ENCODE measurements at places on chromosomes 3 and 15.

DNA sequence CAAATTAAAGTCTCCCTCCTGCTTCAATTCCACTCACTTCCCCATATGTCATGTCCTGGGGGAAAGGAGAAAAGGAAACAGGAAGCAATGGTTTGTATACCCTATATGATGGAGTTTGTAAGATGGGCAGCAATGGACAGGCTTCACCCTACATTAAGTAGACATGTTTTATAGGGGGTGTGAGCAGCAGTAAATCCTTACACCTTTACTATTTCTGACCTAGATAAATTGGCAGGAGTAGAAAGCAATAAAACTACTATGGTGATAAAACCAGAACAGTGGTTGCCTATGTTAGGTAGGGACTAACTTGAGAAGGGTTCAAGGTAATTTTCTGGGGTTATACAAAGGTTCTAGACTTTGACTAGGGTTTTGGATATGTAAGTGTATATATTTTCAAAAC lies 301.7 kb downstream of the GBE1 start:
- no peak for DNase-seq

GRCh38 chr15:101372960-101373525 lies 78.0 kb upstream of the SNRPA1 start:
- no peak for DNase-seq

DNA sequence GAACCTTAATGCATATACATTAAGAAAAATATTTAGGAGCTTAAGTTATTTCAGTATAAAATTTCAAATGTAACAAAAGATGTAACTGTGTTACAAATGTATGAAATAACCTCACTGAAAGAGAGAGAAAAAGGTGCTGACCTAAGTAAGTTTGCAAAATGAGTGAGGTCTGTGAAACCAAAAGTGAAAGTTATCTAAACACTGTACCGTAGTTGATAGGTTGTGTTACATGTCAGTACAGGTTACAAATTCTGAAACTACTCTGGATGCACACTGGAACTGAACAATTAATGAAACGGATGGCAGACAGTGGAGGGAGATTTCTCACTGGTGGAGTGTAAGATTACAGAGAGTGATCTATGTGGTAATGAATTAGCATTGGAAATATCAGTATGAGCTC lies 420.7 kb downstream of the ZNF385D start:
- no peak for DNase-seq

- DNase-seq: no peak
Observed at GRCh38 chr3:183743231-183743630, 45.6 kb downstream of the YEATS2 start.

DNA sequence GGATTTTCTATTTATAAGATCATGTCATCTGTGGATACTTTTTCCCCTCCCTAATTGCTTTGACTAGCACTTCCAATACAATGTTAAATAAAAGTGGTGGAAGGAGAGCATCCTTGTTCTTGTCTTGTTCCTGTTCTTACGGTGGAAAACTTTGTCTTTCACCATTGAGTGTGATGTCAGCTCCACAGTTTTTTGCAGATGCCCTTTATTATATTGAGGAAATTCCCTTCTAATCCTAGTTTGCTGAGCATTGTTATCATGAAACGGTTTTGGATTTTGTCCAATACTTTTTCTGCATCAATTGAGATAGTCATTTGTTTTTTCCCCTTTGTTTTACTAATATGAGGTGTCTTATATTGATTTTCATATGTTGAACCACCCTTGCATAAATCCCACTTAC lies 19.9 kb upstream of the IL20RB start:
- DNase-seq: no peak

- DNase-seq: no peak
Observed at GRCh38 chr15:68844856-68845550, 24.3 kb upstream of the ANP32A start.

DNA sequence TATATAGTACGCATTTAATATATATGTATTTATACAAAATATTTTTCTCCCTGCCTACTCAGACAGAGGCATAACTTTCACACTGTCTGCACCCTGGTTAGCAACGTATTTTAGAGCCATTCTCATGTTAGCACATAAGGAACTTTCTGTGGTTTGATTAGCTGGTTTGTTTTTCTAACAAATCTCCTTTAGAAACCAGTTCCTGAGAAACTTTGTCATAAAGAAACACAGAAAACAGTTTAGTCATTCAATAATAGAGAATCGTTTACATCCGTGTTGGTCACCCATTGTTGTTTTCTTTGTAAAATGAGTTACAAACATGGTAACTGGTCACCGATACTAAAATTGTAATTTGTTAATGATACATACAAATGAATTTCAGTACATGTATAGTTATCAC lies 5.9 kb upstream of the NGRN start:
- no peak for DNase-seq

DNA sequence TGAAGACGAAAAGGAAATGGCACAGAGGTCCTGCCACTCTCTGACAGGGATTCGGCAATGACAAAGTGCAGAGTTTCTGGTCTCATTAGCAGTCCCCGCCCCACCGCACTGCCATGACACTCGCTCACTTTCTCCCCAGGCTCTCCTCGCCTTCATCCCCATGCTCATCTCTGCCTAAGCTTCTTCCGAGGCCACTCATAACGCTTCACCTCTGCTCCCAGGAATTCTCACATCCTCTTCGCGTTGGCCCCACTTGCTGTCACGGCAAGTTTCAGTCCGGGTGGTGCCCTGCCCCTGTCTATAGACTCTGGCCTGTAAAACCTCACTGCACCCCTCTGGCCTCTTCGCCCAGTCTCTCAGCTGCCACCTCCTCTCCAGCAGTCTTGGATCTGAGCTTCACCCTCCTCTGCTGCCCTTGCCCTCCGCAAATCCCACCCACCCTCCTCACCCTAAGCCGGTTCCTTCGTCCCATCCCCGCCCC lies 654 bp downstream of the RUBCN start:
- DNase-seq: no peak

DNA sequence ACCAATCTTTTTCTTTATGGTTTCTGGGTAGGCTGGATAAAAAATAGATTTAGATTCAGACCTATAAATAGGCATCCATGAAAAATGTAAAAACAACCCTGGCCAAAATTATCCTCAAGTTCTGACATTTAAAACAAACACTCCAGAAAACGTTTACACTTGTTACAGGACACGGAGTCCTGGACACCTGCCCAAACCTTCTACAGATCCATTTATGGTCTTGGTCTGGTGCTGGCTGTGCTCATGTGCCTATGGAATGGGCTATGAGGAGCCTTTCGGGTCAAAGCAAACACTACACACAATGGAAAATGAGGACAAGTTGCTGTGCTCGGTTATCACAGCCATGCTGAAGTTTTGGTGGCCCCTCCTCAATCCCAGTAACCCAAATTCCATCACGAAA lies 108.1 kb downstream of the PDZRN3 start:
- peak; percentile 83 for DNase-seq

- DNase-seq: peak; percentile 41
Observed at GRCh38 chr15:43253431-43254403, 13.0 kb downstream of the TGM5 start.

GRCh38 chr15:39340903-39341645 lies 239.8 kb upstream of the THBS1 start:
- DNase-seq: no peak

DNA sequence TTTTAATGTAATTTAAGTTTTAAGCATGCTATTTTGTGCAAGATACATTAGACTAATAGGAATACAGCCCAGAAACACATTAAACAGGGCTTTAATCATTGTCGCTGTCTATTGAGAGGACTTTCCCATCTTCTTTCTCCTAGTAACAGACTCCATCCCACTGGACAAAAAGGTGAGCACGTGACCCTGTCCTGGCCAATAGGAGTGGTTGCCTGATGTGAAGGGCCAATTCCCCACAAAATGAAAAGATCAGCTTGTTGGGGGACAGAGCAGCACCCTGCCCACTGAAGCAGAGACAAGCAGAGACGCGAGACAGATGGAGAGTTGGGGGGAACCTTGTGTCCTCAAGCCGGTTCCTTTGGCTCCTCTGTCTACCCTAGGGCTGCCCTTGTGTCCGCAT lies 21.2 kb downstream of the CRYGS start:
- no peak for DNase-seq

GRCh38 chr3:30524357-30525040 lies 81.9 kb upstream of the TGFBR2 start:
- DNase-seq: no peak

- no peak for DNase-seq
Observed at GRCh38 chr3:105490045-105490444, 123.3 kb downstream of the ALCAM start.

DNA sequence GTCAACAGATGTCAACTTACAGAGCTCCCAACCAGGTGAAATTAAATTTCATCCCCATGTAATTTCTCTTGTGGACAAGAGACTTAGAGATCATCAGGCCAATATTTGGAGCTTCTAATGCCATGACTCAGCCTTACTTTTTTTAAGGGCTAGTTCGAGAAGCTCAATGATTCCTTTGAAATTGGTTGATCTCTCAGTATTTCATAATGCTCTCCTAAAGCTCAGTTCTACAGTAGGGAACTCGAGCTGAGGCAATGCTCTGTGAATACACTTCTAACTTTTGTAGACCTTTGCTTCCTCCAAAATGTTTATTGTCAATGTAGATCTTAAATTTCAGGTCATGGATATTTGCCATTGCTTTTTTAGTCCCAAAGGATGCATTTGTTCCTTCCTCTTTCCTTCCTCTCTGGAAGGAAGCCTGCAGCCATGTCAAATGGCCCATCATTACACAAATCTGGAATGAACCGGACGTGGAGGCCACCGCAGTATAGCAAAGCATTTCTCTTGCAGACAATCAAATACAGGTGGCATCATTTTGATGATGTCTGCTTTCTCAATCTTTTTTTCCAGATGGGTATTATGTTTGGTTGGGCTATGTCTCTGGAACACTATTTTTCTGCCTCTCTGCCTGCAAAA lies 28.3 kb downstream of the STARD5 start:
- DNase-seq: no peak

GRCh38 chr3:52109611-52110301 lies 44.5 kb downstream of the POC1A start:
- no peak for DNase-seq

DNA sequence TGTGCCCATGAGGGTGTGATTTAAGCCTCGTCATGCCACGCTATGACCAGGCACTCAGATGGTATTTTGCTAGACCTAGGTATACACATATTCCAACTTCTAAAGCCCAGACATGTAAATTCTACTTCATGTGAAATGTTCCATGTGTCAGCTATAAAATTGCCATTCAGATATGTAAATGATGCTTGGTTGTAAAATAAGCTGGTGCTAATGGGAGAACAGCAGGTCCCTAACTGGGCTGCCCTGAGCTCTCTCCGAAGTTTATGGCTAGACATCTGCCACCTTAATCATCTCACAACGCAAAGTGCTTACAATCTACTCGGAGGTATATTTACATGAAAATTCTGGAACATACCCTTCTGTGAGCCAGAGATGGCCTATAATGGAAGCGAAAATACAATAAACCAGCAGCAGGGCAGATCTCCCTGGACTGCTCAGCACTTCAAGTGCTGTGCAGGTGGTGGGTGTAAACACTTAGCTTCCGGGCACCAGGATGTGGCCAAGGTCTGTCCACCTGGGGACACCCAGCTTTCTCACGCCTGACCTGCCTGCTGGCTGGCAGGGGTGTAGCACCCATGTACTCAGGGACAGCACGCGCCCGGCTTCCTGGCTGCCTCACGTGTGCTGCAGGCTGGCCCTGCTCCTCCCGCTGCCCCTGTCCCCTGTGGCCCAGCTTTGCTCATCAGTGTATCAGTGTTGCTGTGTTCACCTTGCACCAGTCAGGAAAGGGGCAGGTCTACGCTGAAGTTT lies 82.0 kb downstream of the CHDH start:
- no peak for DNase-seq

DNA sequence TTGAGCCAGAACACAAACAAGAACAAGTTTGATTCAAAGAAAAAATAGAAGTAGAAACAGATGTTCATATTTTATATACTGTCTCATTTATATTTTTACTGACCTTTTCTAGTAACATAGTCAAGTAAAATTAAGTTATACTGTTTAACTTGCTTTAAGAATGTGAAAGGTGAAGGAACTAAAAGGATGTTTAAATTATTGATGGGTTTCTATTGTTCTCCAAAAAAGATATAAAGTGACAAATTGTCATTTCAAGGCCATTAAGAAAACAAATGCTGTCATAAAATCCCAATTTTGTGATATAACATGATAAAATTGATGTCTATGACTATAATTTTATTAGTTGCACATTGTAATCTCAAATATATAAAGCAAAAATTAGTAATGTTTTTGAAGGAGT lies 7.3 kb downstream of the GPR149 start:
- no peak for DNase-seq

- no peak for DNase-seq
Observed at GRCh38 chr3:127747066-127747465, 74.3 kb downstream of the ABTB1 start.

DNA sequence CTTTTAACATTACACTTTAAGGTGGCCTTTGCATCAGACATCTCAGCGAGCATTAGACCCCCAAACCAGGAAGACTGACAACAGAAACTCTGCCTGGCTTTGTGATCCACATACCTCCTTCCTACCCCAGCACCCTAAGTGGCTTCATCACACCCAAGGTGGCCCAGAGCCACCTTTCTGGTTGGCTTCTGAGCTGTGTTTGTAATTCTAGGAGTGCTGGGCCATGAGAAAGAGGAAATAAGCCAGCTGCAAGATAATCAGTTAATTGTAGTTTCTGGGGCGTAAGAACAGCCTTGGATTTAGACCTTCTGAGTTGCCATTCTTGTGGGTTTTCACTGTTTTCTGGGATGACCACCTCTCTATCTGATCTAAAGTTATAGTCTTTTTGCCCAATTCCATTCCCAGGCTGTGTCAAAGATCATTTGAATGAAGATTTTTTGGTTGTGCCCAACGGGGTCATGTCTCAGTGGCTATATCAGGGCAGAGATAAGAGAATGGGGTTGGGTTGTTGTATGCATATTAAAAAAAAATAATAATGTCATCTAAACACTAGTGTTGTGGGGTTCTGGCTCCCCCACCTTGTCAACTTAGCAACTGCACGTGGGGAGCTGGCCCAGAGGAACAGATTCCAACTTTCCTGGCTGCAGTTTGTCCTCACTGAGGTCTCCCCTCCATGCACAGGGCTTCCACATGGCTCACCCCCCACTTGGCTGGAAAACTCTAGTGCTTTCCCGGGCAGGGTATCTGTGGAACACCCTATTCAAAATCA lies 234.8 kb upstream of the WNT5A start:
- DNase-seq: no peak

GRCh38 chr3:30989276-30990030 lies 95.0 kb upstream of the GADL1 start:
- no peak for DNase-seq
